Spleen (tissue), 13 donors: ENCODE measurements at places on chromosomes 2 and 18. TPM values are rescaled to one million over a fixed set of nuclear protein-coding genes. Genes with fewer than 3 reads are reported as not detected.

DNA sequence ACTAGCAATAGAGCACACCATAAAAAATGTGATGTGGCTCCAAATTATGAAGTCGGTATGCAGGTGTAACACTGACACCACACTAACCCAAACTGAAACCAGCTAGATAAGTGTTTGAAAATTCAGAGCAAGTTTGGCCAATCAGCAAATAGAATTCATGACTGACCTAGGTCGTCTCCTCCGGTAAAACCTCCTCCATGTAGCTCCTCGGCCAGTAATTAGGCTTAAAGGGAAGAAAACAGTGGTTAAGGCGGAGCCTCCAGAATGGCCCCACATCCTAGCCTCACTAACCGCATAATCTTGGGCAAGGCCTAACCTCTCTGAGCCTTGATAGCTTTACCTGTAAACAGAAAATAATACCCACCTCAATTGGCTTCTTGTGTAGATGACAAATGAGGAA is 30.1 kb downstream of the C1D start:
- no peak for DNase-seq

GRCh38 chr2:14273650-14274049 is 358.9 kb upstream of the LRATD1 start:
- no peak for DNase-seq

- DNase-seq, result no peak
Measured at GRCh38 chr18:63258749-63259566, 60.6 kb downstream of the BCL2 start.

DNA sequence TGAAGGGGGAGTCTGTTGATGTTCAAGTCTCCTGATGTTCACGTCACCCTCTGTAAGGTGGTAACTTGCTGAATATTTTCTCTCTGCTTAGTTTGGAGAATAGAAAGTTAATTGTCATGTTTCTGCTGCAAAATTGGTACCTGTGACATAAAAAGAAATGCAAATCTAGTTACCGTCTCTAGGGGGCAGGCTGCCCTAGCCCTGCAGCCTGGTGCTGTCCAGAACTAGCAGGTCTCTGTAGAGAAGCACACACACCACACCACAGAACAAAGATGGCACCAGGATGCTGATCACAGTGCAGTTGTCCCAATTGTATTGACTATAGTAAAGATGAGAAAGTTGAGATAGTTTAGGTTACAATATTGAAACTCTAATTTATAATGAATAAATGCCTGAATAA is 47.0 kb downstream of the SLC9A4 start:
- DNase-seq, result no peak

GRCh38 chr2:239171643-239172042 is 229.2 kb downstream of the HDAC4 start:
- no peak for DNase-seq

DNA sequence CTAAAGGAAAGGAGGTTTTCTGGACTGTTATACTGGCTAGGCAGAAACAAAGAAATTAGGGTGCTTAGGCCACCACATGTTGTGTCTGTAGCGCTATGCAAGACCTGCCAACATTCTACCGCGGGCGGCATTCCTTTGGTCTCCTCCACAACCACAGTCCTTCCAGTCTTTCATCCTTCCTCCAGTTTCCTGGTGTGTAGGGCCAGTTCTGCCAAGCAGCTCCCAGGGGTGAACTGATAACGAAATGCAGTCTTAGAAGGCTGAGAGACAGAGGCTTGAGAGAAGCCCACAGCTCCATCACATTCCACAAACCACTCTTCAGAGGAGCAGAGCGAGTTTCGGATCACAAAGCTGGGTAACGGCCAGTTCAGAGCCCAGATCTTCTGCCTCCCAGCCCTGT is 19.5 kb upstream of the CXXC1 start:
- no peak for DNase-seq

GRCh38 chr18:9866627-9867026 is 19.1 kb upstream of the TXNDC2 start:
- DNase-seq, result no peak

GRCh38 chr18:24026457-24026856 is 11.9 kb downstream of the TTC39C start:
- DNase-seq, result no peak

- DNase-seq, result no peak
Measured at GRCh38 chr2:118548880-118549488, 298.5 kb downstream of the EN1 start.

GRCh38 chr2:144424559-144425240 is 95.2 kb downstream of the ZEB2 start:
- no peak for DNase-seq

DNA sequence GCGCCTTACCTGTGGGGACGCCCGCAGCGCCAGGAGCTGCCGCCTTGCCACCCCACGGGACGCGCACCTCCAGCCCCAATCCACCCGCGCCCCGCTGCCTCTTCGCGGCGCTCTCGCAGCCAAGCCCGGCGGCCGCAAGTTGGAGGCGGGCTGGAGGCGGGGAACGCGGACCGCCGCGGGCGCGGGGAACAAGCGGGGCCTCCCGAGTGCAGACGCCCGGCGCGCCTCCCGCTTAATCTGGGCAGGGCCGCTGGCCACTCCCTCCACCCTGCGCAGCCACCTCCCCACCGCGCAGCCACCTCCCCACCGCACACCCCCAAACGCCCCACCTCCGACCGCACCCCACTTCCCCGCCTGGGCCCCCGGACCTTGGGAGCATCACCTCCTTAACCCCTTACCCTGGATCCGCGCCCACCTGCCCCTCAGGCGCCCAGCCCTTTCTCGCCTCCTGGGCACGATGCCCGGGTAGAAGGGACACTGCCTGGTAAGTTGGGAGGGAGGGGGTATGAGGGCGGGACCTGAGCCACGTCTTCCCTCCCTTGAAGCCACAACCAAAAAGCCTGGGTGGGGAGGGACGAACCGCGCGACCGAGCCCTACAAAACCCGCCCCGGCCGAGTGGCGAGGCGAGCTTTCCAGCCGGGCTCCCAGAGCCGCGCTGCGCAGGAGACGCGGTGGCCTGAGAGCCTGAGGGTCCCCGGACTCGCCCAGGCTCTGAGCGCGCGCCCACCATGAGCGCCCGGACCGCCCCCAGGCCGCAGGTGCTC is at the start of the genes COL4A3 and COL4A4:
Gene COL4A3, plus strand, starts transcription at position 627 of the 765 bp plus-strand sequence. Its CDS starts 103 bp downstream, at position 730.
Gene COL4A4, minus strand, starts transcription at position 208 of the 765 bp plus-strand sequence. CDS start 16,722 bp downstream, outside the sequence.
- peak; percentile 86 for DNase-seq

- no peak for DNase-seq
Measured at GRCh38 chr2:225725726-225726125, 326.2 kb downstream of the NYAP2 start.

GRCh38 chr2:216856406-216857065 is 3.3 kb downstream of the TNP1 start:
- no peak for DNase-seq

DNA sequence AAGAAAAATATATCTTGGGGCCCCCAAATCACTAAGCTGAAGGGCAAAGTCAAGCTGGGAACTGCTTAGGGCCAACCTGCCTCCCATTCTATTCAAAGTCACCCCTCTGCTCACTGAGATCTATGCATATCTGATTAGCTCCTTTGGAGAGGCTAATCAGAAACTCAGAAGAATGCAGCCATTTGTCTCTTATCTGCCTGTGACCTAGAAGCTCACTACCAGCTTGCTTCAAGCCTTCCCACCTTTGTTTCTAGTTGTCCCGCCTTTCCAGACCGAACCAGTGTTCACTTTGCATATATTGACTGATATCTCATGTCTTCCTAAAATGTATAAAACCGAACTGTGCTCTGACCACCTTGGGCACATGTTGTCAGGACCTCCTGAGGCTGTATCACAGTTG is 479.4 kb downstream of the METTL4 start:
- DNase-seq, result no peak

GRCh38 chr2:164103271-164103670 is 367.5 kb upstream of the FIGN start:
- DNase-seq, result no peak

- no peak for DNase-seq
Measured at GRCh38 chr2:189516546-189516945, 64.0 kb downstream of the SLC40A1 start.

DNA sequence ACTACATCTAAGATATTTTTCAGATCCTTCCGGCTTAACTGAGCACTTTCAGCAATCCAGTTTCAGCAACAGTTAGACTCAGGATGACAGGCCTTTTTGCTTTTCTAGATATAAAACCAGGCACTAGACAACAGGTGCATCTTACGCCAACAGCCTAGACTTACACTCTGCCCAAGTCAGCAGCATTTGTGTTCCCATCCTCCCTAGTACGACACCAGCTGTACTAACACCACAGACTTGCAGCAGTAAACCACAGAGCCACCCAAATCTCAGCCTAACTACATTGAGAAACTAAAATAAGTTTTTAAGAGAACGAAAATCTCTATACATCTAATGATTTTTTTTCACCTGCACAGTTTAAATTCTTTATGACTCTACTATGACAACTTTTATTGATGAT is 89.9 kb upstream of the DNMT3A start:
- no peak for DNase-seq

DNA sequence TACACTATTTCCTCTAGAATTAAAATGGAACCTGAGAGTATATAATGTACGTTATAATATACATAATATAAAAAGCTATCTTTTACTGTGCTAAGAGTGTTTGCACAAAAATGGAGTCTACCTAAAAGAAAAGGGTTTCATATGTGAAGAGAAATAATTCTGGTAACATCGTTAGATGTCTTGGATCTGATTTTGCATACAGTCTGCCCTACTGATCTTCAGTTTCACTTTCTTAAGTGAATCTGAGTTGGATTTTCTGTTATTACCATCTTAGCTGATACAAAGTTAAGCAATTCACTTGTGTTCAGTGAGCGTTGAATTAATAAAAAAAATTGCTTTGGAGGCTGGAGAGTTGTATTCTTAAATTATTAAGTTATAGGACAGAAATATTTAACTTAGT is 502.1 kb upstream of the TMEFF2 start:
- DNase-seq, result no peak

DNA sequence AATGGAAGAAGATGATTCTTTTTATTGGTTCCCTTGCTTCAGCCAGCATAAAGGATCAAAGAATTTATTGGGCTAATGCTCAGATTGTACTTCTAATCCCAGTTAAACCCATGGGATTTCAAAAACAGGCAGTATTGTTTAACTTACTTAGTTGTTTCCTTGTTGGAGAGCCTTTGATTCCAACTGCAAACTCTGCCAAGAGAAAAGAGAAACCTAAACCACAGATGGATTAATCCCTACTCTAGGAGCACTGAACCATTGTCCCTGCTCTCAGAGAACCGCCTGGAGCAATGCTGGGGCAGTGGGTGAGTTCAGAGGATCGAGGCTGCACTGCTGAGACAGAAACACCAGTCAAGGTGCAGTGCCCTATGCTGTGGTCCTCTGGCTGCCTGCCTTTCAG is 44.9 kb upstream of the SIGLEC15 start:
- no peak for DNase-seq

DNA sequence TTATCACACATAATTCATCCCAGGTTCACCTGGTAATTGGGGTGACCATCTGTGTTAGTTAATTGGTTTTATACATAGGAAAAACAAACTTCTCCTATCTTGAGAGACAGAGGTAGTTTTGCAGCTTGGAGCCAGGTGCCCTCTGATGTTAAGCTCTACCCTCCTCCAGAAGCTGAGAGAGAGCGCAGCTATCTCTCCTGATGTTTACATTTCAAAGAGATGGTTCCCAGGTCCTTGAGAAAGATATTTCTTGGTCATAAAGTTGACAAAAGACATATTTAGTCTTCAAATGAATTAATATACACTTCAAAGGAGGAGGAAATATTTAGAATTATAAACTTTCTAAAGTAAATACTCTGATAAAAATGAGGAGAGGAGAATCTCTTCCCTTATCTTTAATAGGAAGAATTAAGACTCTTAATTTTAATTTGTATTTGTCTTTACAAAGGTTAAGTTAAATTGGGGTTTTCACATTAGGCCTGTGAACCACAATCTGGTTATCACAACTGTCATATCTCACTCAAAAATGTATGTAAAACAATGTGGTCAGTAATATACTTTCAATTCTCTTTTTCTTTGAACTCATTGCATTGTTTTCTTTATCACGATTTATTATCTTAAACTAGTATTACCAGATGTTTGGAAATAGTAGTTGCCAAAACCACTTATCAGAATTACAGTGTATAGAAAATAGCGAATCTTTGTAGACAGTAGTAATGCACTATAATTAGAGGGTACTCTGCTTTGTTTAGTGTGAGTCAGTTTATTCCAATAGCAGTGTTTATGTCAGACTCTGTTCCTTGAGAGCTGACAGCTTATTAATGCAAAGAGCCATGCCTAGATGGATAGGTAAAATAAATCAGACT is 26.8 kb downstream of the SERPINB4 start:
- no peak for DNase-seq

- no peak for DNase-seq
Measured at GRCh38 chr18:23433360-23433759, 19.7 kb upstream of the RIOK3 start.

DNA sequence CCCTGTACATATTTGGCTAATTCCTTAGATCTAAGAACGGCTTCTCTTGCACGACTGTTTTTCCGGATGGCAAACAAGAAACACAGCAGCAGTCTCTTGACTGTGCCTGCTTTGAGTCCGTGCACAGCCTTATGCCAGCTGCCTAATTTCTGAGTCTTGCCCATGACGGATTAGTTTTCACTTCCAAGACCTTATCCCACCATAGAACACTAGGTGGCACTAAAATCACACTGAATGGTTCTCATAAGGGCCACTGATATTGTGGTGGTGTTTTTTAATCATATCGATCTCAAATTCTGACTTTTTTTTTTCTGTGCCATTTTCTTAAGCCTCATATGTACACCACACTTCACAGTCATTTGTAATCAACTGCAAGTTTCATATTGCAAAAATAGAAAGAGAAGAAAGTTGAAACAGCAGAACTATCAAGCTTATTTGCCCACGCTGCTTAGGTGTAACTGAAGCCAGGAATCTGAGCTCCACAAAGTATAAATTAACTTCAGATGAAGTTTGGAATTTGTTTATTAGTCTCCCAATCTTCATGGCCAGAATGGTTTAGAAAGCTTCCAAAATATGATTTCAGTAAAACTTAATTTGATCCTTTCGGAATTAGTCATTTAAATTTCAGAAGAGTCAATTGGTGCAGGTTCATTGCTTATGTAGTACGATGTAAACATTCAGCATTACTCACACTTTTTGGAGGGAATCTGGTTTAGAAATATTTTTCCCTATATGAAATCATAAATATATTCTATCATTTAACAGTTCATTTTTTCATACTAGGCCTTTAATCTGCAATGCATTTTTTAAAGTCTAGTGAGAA is 45.5 kb upstream of the SCN7A start:
- no peak for DNase-seq

Gene CRACDL
- total RNA-seq, result 5.1 TPM

Gene CCDC121
- total RNA-seq, result 2.6 TPM

Gene FRZB
- 30.5 TPM for total RNA-seq

Gene ERFE
- 3.1 TPM for total RNA-seq

Gene KCNG2
- 1.4 TPM for total RNA-seq

Gene THUMPD2
- total RNA-seq, result 16.1 TPM

Gene ALMS1
- total RNA-seq, result 17.7 TPM

Gene ANKRD30BL
- total RNA-seq, result not detected

Gene LYPD6
- total RNA-seq, result 1.2 TPM

Gene OR6B2
- not detected for total RNA-seq

Gene PLEKHH2
- total RNA-seq, result 15.8 TPM

Gene PDE11A
- 1.2 TPM for total RNA-seq

Gene VPS4B
- 66.7 TPM for total RNA-seq

Gene MDH1
- 90.3 TPM for total RNA-seq

Gene PROM2
- total RNA-seq, result 1.6 TPM
